ENCODE measurements at places on chromosomes 11 and 22. TPM values are rescaled to one million over a fixed set of nuclear protein-coding genes. Genes with fewer than 3 reads are reported as not detected.

The MPPED1 gene
- not detected for total RNA-seq

The OR2AG1 gene
- total RNA-seq = not detected

The CAPN5 gene
- 17.3 TPM for total RNA-seq

The CNTN5 gene
- total RNA-seq = not detected

The OR52E8 gene
- total RNA-seq = not detected

The SCN4B gene
- 0.33 TPM for total RNA-seq

The TRIM68 gene
- total RNA-seq = 18.5 TPM

The SLC43A3 gene
- 8.6 TPM for total RNA-seq

The KLHL35 gene
- total RNA-seq = 10.9 TPM

The GP1BB gene
- 3.6 TPM for total RNA-seq

The VSIG10L2 gene
- total RNA-seq = not detected

The PTPRCAP gene
- 0.82 TPM for total RNA-seq

The GRIK4 gene
- 0.62 TPM for total RNA-seq

The SUSD2 gene
- 10.6 TPM for total RNA-seq

The CHRDL2 gene
- 0.15 TPM for total RNA-seq

The GRM5 gene
- total RNA-seq = 0.03 TPM

The CD3E gene
- 0.51 TPM for total RNA-seq

The PARVB gene
- 28.1 TPM for total RNA-seq

The MYOD1 gene
- total RNA-seq = not detected

The POU2AF1 gene
- total RNA-seq = 0.18 TPM

The SYT13 gene
- 0.13 TPM for total RNA-seq

The ELFN2 gene
- total RNA-seq = 2.9 TPM

The RBX1 gene
- 50.7 TPM for total RNA-seq

The ZDHHC13 gene
- 24.3 TPM for total RNA-seq

The RAB36 gene
- total RNA-seq = 4.1 TPM

The MRGPRF gene
- total RNA-seq = 0.36 TPM

The PGA4 gene
- not detected for total RNA-seq

The MUC6 gene
- 0.49 TPM for total RNA-seq

The FIBIN gene
- not detected for total RNA-seq

The SERPING1 gene
- total RNA-seq = 1.3 TPM

The ABCG4 gene
- 0.39 TPM for total RNA-seq
